ENCODE measurements at places on chromosomes 7 and 10.
A peak's percentile ranks its signal among the peaks of the same experiment; 100 is the strongest.

- H3K27ac ChIP-seq, result no peak overlapping the region
- no peak for DNase-seq
- no peak overlapping the region for H3K4me3 ChIP-seq
- H3K27me3 ChIP-seq, result no peaks in the 10 kb centered on the region
- H3K36me3 ChIP-seq, result no peaks in the 10 kb centered on the region
Measured at GRCh38 chr7:2106440-2106839, 126.3 kb downstream of the MAD1L1 start.

DNA sequence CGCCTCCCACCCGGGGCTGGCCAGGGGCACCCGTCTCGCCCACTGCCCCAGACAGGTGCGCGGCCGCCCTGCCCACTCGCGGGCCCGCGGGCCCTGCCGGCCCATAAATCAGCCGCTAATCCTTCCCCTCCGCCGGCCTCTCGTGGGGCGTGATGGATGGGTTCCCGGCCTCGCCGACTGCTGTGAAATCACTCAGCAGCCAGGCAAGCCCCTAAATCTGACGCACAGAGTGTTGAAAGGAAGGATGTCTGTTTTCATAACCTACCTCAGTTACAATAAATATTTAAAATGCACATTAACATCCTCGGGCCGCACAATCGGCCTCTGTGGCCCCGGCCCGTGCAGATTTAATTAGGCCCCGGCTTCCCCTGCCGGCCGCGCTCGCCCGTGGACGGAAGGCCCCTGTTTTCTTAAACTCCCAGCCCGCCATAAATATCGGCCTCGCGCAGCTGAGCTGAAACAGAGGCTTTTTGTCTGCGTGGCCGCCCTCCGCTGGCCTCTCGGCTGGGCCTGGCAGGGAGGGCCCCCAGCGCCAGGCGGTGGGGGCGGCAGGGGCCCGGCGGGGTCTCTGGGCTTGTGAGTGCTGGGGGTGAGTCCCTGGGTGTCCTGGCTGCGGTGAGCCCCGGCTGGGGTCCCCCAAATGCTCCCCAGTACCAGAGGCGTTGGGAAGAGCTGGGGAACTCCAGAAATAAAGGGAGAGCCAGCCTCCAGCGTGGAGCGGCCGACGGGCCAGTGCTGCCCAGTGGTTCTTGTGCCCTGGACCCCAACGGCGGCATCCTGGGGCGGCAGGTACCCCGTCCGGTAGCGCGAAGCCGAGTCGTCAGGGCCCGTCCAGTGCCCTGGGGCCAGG, 90.7 kb downstream of the UNCX start:
- no peak overlapping the region for H3K27ac ChIP-seq
- no peak for DNase-seq
- no peaks in the 10 kb centered on the region for H3K4me1 ChIP-seq
- H3K4me3 ChIP-seq, result no peak overlapping the region
- H3K36me3 ChIP-seq, result no peaks in the 10 kb centered on the region

DNA sequence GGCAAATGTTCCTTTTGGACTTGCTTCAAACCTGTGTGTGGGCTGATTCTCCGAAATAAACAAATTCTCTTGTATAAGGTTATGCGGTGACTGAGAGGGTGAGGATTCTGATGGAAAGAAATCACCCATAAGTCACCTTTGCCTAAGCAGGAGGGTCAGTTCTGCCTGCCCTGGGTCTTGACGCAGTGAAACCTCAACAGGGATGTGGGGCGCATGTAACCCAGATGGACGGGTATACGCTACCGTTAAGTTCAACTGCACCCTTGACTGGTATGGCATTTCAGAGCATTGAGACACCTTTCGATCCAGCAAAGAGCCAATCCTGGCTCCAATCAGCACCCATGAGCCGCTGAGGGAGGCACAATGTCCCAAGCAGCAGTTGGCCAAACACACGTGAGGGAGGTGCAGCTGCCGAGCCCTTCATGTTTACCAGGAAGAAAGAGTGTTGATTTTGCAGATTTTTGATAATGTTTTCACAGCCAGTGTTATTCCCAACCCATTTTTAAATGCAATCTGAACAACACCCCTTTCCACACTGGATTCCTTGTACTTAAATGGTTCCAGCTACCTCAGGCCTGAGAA, 48.1 kb downstream of the SORBS1 start:
- H3K4me1 ChIP-seq, result peaks cover 77% of the 10 kb centered on the region
- peaks cover 4% of the 10 kb centered on the region for H3K36me3 ChIP-seq
- no peak for DNase-seq
- peak overlapping the region; percentile 88 for H3K27ac ChIP-seq
- H3K27me3 ChIP-seq, result no peaks in the 10 kb centered on the region

DNA sequence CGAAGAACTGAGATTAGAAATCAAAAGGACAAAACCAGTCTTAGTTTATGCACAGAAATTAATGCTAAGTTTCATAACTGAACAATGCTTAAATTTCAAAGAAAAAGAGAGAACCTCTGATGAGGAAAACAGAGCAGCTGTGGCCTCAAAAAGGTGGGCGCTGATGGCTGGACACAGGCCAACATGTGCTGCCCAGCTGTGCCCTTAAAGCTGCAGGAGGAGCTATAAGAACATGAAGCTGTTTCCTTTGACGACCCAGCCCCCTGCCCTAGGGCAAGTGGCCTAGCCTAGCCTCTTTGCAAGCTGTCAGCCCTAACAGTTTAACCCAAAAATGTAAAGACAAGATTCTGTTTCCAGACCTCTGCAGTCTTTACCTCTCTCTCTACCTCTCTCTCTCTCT, 107.7 kb downstream of the GRID1 start:
- no peaks in the 10 kb centered on the region for H3K4me1 ChIP-seq
- H3K27me3 ChIP-seq, result no peaks in the 10 kb centered on the region
- no peak overlapping the region for H3K4me3 ChIP-seq
- H3K36me3 ChIP-seq, result no peaks in the 10 kb centered on the region
- DNase-seq, result no peak

GRCh38 chr10:130177250-130177649, 41.1 kb downstream of the GLRX3 start:
- no peak for DNase-seq
- H3K27ac ChIP-seq, result no peak overlapping the region
- no peaks in the 10 kb centered on the region for H3K27me3 ChIP-seq
- H3K4me3 ChIP-seq, result no peak overlapping the region
- H3K4me1 ChIP-seq, result no peaks in the 10 kb centered on the region
- H3K36me3 ChIP-seq, result peaks cover 66% of the 10 kb centered on the region

- no peak for DNase-seq
- no peak overlapping the region for H3K27ac ChIP-seq
- H3K4me1 ChIP-seq, result no peaks in the 10 kb centered on the region
Measured at GRCh38 chr10:82850191-82850590, 975.2 kb downstream of the NRG3 start.

DNA sequence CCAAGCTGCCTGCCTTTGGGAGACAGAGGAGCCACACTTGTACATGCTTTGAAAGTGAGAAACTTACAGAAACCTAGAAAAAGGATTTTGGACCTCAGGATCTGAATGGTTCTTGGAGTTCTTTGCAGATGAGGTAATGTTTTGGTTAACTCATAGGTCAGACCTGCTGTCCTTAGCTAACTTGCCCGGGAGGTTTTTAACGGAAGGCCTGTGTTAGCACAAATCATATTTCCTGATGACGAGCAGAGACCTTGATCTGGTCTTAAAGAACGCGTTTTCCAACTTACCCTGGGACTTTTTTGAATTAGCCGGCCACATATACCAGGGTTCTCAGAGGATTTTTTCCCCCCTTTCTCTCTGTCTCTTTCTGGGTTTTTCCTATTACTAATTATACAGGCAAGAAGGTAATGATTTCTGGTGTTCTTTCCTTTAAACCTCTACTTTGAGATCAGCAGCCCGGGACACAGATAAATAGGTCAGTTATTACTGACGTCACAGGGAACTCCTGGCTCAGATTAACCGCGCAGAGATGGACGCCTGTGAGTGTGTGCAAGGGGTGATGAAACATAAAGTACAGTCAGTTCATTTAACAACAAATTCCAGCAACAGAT, 101.7 kb upstream of the KLF6 start:
- H3K27me3 ChIP-seq, result no peaks in the 10 kb centered on the region
- H3K36me3 ChIP-seq, result no peaks in the 10 kb centered on the region
- no peak overlapping the region for H3K4me3 ChIP-seq
- H3K4me1 ChIP-seq, result peaks cover 3% of the 10 kb centered on the region
- H3K27ac ChIP-seq, result peak overlapping the region; percentile 87
